ENCODE measurements at places on chromosomes 4 and X.

GRCh38 chr4:109302361-109303139 is at the start of gene COL25A1:
TSS of gene COL25A1 (minus strand) at chr4:109302658.
- no peak for DNase-seq

DNA sequence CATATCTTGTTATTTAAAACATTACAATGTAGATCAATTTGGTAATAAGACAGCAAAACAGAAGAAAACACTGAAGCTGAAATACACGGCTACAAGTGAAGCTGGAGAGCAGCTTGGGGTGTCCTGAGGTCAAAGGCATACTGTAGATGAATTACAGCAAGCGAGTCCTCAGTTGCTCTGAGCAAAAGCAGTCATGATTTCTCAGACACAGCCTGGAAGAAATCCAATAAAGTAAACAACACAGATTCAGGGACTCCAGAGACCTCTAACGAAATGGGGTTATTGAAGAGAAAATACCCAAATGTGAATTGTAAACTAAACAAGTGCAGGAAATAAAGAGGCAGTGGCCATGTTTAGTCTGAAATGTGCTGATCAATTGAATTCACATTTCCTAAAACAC is 324.4 kb downstream of the CAMK2D start:
- no peak for DNase-seq

GRCh38 chr4:105022811-105023667 is 123.6 kb upstream of the TET2 start:
- no peak for DNase-seq

DNA sequence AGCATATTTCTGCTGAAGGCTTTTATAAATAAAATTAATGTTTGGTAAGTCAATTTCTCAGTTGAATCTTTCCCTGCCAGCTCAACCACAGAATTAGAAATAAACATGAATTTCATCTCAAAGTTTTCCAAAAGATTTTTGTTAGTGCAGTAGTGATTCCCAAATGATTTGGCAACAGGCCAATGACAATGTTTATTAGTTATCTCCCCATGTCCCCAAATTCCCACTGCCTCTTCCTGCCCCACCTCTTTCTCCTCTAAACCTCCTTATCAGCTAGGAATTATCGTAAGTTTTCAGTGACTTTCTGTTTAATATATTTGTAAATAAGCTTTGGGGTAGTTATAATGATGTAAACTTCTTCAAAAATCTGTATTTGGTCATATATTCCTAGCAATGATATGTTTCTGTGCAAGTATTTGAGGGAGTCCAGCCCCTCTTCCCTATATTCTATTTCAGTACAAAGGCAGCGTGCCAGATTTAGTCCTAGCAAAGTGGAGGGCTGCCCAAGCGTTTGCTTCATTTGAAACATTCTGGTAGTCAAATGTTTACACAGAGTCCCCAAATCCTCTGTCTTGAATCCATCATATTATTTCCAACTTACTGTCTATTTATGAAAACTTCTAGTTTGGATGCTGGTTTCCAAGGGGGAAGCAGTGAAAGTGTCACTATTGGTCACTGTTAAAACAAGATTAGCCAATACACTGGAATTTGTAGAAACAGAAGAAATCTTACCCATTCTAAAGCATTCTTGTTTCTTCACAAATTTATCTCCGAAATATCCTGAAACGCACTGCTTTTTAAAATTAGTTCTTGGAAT is 33.7 kb upstream of the ANKRD50 start:
- no peak for DNase-seq

Measured in central memory CD8-positive, alpha-beta T cell (primary cell).